ENCODE measurements at places on chromosomes 5 and 9.

- DNase-seq, result no peak
These were observed 57.5 kb downstream of the HOMER1 start for GRCh38 chr5:79456400-79456799.

- DNase-seq, result no peak
These were observed 6.9 kb upstream of the EGR1 start for GRCh38 chr5:138458384-138458783.

DNA sequence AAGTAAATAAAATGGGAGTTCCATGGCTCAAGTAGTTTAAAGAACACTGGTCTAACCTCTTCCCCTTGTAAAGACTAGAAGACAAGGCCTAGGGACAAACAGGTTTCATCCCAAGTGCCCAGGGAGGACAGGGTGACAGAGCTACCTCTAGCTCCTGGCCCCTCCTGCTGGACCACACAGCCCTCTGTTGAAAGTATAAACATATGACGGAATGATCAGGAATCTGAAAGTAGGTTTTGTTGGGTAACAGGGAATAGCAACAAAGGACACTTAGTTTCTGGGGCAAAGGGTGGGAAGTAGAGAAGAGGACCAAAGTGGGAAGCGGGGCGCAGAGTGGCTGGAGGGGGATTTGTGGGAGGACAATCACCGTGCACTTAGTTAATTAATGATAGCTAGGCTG is 67.0 kb upstream of the DAB2IP start:
- no peak for DNase-seq

DNA sequence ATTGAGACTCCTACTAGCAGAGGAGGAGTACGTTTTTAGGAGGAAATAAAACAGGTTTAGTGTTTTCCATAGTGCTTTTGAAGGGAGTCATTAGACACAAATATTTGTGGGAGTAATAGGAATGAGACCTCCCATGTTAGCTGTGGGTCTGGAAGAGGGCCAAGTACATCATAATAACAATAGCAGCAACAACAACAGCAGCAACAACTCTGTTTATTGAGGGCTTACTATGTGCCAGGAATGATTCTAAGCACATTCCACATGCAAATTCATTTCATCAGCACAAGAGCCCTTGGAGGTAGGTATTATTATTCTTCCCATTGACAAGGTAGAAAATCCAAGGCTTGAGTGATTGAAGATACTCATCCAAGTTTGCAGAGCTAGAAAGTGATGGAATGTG is 384.2 kb upstream of the RPS23 start:
- DNase-seq, result no peak

GRCh38 chr5:160001457-160001856 is 7.5 kb upstream of the TTC1 start:
- no peak for DNase-seq

- no peak for DNase-seq
These were observed 54.3 kb downstream of the PSD2 start for GRCh38 chr5:139849942-139850341.

DNA sequence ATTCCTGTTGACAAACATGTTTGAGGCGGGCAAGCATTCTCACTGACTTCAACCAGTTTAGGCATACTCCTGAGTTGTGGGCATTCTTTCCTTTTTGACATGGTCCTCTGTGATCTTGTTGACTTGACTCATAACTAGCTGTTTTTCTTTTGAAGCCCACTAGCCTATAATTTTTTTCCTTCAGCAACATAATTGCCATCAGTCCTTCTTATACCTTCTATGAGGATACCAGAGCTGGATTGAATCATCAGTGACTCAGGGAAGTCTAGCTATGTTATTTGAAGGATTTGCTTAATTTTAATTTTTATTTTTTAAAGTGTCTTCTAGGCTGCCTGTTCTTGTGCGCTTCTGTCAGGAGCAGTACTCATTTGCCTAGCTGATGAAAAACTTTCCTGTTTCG is 259.5 kb downstream of the NR3C1 start:
- no peak for DNase-seq

- no peak for DNase-seq
These were observed 26.5 kb upstream of the PCSK1 start for GRCh38 chr5:96459313-96460121.

GRCh38 chr5:98840946-98841345 is 67.5 kb downstream of the RGMB start:
- no peak for DNase-seq

GRCh38 chr5:123700624-123701287 is 188.8 kb downstream of the CSNK1G3 start:
- no peak for DNase-seq

- peak; percentile 35 for DNase-seq
These were observed 39.8 kb downstream of the NEK6 start for GRCh38 chr9:124297551-124297901.

GRCh38 chr9:124808246-124808956 is 31.5 kb downstream of the OLFML2A start:
- no peak for DNase-seq

- no peak for DNase-seq
These were observed at the start of gene CCDC69 for GRCh38 chr5:151223447-151224264. Gene CCDC69 (minus strand): TSS chr5:151224092. CDS start chr5:151223970, 122 bp downstream.

GRCh38 chr5:128424646-128425045 is 113.4 kb downstream of the FBN2 start:
- DNase-seq, result no peak

DNA sequence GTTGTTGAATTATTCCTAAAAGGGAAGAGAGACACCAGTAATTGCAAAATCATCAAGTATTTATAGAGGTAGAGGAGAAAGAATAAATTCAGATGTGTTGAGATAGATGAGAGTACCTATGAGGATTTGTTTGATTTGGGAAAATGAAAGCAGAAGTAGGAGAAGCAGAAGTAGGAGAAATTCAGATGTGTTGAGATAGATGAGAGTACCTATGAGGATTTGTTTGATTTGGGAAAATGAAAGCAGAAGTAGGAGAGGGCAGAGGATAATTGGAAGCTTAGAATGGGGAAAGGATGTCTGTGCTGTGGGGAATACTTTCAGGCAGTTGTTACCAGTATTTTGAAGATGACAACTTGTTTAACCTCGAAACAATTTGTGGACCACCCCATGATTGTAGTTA is 35.1 kb upstream of the ZCCHC7 start:
- no peak for DNase-seq

DNA sequence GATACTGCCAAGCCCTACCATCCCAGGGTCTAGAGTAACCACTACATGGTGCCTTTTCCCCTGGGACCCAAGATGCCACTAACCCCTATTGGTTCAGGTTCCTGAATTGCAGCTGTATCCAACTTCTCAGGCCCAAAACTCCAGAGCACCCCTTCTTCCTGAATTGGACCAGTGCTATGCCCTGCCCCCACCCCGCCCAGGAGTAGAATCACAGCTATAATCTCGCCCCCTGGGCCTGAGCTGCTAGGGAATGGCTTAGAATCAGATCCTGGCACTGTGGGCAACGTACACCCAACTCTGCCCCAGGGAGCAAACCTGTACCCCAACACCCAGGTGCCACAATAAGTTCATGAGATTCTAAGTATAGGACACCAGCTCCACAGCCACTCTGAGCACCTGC is 206.3 kb downstream of the CACNA1B start:
- DNase-seq, result no peak

DNA sequence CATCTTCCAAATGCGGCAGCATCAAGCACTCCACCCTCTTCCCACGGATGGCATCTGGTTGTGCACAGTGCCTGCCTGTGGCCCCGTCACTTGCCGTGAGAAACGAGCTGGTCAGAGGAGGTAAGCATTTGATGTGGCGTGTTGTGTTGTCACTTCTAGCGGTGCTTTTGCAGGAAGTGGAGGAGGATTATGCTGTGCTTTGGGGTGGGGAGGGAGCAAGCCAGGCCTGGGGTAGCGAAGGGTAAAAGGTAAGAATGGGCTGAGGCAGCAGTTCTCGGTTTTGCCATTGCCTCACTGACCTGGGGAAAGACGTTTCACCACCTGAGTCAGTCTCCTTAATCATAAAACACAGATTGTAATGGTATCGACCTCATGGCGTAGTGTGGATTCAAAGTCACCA is 2.3 kb upstream of the POMT1 start:
- DNase-seq, result no peak

- DNase-seq, result no peak
These were observed 42.3 kb upstream of the CXXC5 start for GRCh38 chr5:139605887-139606286.

- DNase-seq, result no peak
These were observed 24.8 kb downstream of the PTBP3 start for GRCh38 chr9:112308588-112308987.

GRCh38 chr9:134916161-134916665 is 1.5 kb downstream of the FCN1 start:
- no peak for DNase-seq

- no peak for DNase-seq
These were observed 142.8 kb upstream of the TNPO1 start for GRCh38 chr5:72673623-72674022.

GRCh38 chr9:115126404-115126803 is 8.4 kb upstream of the TNC start:
- DNase-seq, result no peak

DNA sequence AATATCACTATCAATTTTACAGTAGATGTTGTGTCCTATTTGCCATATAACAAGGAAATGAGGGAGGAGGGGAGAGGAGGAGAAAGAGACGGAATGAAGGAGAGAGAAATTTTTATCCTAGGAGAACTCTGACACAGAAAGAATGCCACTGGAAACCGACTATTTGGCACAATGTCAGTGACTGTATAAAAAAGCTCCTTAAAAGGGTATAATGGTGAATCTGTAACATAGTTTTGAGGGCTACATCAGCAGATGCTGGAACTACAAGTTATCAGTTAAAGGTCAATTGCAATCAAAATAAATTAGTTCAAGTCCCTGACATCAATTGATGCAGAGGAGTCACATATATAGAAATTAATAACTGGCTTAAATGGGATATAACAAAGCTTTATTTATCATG is 5.7 kb downstream of the EDIL3 start:
- no peak for DNase-seq

DNA sequence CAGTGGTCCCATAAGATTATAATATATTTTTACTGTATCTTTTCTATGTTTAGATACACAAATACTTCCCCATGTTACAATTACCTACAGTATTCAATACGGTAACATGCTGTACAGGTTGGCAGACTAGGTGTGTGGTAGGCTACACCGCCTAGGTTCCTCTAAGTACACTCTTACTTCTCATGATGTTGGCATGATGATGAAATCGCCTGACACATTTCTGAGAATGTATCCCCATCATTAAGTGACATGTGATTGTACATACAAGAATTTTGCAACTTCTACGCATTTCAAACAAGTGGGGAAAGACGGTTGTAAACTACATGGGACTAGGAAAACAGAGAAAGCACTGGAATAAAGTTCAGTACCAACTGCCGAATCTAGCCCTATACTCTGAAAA is 53.3 kb downstream of the SETX start:
- DNase-seq, result no peak

- no peak for DNase-seq
These were observed 14.0 kb downstream of the SNX18 start for GRCh38 chr5:54531546-54531945.

DNA sequence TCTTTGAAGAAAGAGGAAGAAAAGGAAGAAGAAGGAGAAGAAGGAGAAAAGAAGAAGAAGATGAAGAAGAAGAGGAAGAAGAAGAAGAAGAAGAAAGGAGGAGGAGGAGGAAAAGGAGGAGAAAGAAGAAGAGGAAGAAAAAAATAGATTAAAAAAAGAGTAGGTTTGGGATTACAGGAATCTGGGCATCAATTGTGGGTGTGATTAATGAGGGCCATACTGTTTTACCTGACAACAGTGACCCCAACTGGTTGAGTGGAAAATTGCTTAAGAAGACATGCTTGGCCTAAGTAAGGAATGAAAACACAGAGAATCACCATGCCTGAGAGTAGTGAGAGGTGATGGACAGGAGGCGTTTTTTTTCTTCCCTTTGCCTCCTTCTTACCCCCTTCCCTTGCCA is 114.6 kb downstream of the FAM170A start:
- peak; percentile 57 for DNase-seq

- DNase-seq, result no peak
These were observed 525 bp downstream of the SRP19 start for GRCh38 chr5:112861638-112861985.

DNA sequence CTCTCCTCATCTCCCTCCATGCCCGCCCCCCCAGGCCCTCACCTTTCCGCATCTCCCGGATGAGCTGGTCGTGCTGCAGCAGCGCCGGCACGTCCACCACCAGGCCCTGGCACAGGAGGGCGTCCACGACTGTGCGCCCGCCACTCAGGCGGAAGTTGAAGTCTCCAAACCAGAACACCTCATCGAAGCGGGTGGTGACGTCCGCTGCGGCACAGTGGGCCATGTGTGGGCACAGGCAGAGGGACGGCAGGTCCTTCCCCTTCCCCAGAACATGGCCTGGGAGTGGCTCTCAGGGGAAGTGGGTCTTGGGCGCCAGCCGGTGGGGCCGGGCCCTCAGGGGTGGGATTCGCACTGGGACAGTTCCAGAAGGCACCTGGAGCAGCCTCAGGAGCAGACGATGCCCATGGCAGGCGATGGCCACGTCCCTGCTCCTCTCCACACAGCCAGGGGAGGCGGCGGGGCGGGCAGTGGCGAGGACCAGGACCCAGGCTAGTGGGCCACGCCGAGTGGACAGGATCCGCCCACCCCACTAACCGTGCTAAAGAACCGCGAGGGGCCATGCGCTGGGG is 7.8 kb downstream of the INPP5E start:
- no peak for DNase-seq

DNA sequence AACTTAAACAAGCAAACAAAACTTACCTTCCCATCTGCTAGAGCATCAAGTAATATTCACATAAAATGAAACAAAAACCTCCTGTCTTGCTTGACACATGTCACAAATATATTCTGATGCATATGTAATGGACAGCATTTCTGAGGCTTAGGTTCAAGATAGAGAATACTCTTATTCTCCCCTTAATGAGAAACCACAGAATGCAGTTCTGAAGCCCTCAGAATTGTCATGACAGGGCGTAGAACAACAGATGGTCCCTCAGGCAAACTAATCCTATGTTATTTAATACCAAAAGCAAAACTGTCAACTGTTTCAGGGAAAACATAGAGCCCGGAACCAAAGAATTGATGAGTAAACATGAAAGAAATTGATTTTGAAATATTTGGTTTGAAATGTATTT is 229.9 kb upstream of the RIOK2 start:
- no peak for DNase-seq

- DNase-seq, result no peak
These were observed 200.9 kb downstream of the ZSWIM6 start for GRCh38 chr5:61532983-61533382.

DNA sequence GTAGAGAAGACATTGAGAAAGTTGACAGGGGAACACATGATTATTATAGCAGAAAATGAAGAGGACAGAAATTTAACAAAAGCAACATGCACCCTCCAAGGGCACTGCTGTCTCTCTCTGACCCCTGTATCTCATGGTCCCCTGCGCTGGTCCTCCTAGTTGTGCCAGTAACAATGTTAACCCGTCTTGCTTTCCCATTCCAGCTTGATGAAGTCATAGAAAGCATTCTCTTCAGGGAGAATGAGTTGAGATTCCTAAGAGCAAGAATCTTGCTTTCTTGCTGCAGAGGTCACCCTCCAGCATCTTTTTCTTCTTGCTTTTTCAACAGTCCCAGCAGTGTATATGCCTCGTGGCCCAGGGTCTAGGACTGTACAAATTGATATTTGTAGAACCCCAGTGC is 279.6 kb upstream of the ADAMTSL1 start:
- no peak for DNase-seq
